ENCODE measurements at places on chromosomes 1 and 21. TPM values are rescaled to one million over a fixed set of nuclear protein-coding genes. Genes with fewer than 3 reads are reported as not detected.

Gene DEPDC1
- 0.43 TPM for total RNA-seq

Gene TRAPPC3
- total RNA-seq, result 30.4 TPM

Gene TNFAIP8L2
- total RNA-seq, result 2.1 TPM

Gene FHAD1
- total RNA-seq, result 0.06 TPM

GRCh38 chr1:10484521-10484920 is 9.8 kb downstream of the PEX14 start:
- H3K36me3 ChIP-seq, result no peaks in the 10 kb centered on the region
- DNase-seq, result no peak
- H3K4me3 ChIP-seq, result no peak overlapping the region
- H3K4me1 ChIP-seq, result no peaks in the 10 kb centered on the region
- H3K27ac ChIP-seq, result peak overlapping the region; percentile 73

GRCh38 chr1:63352736-63353135 is 14.7 kb upstream of the ALG6 start:
- H3K27ac ChIP-seq, result no peak overlapping the region
- H3K4me3 ChIP-seq, result no peak overlapping the region
- no peaks in the 10 kb centered on the region for H3K27me3 ChIP-seq
- no peak for DNase-seq

DNA sequence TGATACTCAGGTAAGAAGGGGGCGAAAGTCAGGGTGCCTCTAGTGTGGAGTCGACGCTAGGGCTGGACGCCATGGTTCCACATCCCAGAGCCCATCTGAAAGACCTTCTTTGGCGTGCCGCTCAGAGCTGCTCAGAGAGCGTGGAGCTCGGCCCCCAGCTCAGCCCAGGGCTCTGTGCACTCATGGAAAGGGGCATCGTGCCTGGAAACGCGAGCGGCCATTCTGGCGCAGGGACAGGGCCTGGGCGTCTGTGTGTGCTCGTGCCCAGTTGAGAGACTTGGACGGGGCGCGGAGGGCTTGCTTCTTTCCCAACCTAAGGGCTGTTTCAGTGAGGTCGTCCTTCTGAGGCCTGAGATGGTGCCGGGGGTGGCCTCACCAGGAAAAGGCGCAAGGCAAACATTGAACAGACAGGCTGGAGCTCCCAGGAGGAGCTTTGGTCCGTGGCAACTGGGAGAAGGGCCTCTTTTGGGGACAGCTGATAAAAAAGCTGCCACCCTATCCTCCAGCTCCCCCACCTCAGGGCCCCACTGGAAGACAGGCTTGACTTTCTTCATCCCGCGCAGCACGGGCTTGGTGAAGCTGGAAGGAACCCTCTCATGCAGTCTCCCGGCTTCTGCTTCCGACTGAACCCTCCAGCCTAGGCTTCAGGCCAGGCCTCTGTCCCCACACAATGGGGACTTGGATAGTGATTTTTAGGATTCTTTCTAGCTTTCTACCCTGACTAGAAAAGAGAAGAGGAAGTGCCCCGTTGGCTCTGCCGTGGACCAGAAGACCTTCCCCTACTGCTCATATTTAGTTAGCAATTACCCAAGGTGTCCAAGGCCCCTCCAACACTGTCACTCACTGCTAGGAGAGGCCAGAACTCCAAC is 77.1 kb downstream of the CD58 start:
- H3K27ac ChIP-seq, result peak overlapping the region; percentile 42
- H3K4me1 ChIP-seq, result no peaks in the 10 kb centered on the region
- DNase-seq, result no peak
- no peaks in the 10 kb centered on the region for H3K36me3 ChIP-seq
- no peaks in the 10 kb centered on the region for H3K27me3 ChIP-seq

DNA sequence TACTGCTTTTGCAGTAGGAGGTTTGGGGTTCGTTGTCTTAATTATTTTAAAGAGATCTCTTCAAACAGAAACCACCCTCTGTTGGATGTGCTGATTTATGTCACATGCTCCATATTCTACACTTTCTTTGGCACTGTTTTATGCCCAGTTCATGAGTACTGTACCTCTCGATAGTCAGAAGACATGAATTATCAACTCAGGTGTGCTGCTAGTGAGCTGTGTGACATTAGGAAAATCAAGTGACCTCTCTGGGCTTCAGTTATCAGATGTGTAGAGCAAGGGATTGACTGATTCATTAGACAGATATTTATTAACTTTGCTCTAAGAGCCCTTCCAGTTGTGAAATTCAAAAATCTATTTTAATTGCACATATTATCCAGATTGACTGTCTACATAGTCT is 2.1 kb upstream of the AHCTF1 start:
- H3K4me3 ChIP-seq, result no peak overlapping the region
- no peak for DNase-seq
- no peak overlapping the region for H3K27ac ChIP-seq
- no peaks in the 10 kb centered on the region for H3K4me1 ChIP-seq
- no peaks in the 10 kb centered on the region for H3K27me3 ChIP-seq
- no peaks in the 10 kb centered on the region for H3K36me3 ChIP-seq

GRCh38 chr21:44364151-44365053 is 11.0 kb downstream of the TRPM2 start:
- H3K27ac ChIP-seq, result no peak overlapping the region
- DNase-seq, result no peak
- H3K27me3 ChIP-seq, result no peaks in the 10 kb centered on the region
- no peak overlapping the region for H3K4me3 ChIP-seq
- H3K4me1 ChIP-seq, result no peaks in the 10 kb centered on the region

GRCh38 chr21:26124896-26125295 is 45.7 kb downstream of the APP start:
- no peak for DNase-seq
- no peaks in the 10 kb centered on the region for H3K4me1 ChIP-seq
- H3K27ac ChIP-seq, result no peak overlapping the region
- no peak overlapping the region for H3K4me3 ChIP-seq
- H3K27me3 ChIP-seq, result no peaks in the 10 kb centered on the region
- H3K36me3 ChIP-seq, result no peaks in the 10 kb centered on the region

GRCh38 chr1:37360011-37360410 is 114.4 kb upstream of the ZC3H12A start:
- no peak overlapping the region for H3K27ac ChIP-seq
- H3K27me3 ChIP-seq, result no peaks in the 10 kb centered on the region
- no peaks in the 10 kb centered on the region for H3K36me3 ChIP-seq
- H3K4me3 ChIP-seq, result no peak overlapping the region
- H3K4me1 ChIP-seq, result no peaks in the 10 kb centered on the region
